Fibroblast of skin of right quadriceps (primary cell): ENCODE measurements at places on chromosomes 5 and 9.

DNA sequence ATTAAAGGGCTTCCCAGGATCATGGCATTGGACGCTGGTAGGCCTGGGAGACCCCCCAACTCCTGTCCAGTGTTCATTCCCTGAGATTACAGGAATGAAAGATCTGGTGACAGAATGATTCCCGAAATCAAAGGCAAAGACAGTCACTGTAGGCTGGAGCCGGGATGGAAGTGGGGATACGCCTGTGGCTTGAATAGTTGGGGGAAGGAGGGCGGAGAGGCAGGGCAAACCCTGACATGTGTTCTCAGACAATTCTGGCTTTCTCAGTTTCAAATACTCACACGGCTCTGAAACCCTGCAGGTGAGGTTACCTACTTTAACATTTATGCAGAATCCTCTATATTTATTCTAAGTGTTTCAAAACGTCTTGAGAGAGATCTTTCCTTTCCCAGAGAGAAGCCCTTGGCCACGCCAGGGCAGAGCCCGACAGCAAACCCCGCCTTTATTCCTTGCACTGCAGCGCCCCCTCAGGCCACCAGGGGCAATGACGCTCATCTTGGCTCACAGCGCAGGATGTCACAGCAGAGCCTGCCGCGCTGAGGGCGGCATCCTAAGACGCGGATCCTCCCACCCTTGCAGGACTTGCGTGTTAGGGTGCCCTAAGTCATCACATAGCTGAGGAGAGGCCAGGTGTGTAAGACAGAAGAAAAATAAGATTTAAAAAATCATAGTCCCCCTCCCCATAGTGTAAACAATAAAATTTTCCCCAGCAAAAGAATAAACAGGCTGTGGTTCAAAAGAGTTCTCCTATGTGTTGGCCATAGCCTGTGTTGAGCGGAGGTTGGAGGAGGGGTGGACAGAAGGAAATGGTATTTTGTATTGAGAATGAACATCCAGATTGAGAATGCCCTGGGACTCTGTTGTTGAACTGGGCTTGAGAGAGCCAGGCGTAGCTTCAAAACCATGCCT, 284.5 kb downstream of the NTRK2 start:
- DNase-seq = peak; percentile 38

DNA sequence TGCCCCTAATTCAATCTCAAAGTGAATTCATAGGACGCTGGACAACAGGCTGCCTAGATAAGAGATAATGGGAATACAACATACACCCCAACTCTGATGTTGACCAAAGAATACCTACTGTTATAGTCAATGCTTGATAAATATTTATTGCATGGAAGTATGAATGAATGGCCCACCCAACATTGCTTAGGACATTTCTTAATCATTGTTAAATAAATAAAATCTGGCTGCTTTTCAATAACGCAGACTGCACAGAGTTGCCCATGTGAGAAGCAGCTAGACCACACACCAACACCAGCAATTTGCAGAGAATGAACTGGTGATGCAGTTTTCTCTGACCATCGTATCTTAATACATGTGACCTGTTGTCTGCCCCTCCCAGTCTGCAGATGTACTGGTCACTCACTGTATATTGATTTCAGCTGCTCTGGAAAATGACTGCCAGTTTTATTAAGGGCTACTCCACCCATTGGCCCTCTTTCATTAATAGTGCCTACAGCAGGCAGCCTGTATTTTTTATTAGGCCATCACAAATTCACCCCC, 236.2 kb upstream of the WWC1 start:
- DNase-seq = no peak

DNA sequence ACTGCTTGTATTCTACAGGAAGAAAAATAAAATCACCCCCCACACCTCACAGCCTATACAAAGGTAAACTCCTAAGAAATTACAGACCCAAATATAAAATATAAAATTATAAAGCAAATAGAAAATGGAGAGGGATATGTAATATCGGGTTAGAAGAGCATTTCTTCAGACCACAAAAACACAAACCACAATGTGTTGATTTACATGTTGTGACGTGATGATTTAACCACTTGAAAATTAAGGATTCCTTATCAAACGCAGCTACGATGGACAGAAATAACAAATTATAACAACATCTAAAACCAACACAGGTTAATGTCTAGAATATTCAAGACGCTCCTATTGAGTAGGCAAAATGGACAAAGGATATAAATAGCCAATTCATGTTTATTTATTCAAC, 26.3 kb downstream of the SSBP2 start:
- DNase-seq = no peak

GRCh38 chr5:112684737-112685136, 52.9 kb upstream of the APC start:
- peak; percentile 94 for DNase-seq

GRCh38 chr9:130343445-130343918, 77.9 kb downstream of the HMCN2 start:
- no peak for DNase-seq

DNA sequence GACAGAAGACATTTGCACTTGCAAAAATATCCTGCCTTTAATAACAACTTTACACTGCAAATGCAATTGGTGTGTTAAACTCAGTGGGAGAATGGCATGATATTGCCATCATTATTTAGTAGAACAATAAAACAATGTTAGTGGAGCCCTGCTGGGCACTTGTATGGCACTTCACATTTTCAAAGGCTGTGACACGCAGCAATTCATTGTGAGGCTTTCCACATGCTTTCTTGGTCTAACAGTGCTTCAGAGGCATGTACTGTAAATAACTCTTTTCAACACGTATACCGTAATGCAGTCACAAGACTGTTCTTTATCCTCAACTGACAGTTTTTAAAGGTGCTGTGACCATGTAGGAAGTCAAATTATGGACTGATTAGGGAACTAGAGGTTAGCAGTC, 155.5 kb upstream of the EPB41L4A start:
- DNase-seq = no peak

GRCh38 chr9:73474625-73475024, 323.0 kb downstream of the ANXA1 start:
- no peak for DNase-seq

- DNase-seq = no peak
These were observed 24.2 kb downstream of the SLC1A1 start for GRCh38 chr9:4514252-4515128.

- peak; percentile 53 for DNase-seq
These were observed 88.2 kb downstream of the PALM2AKAP2 start for GRCh38 chr9:109868207-109868606.

DNA sequence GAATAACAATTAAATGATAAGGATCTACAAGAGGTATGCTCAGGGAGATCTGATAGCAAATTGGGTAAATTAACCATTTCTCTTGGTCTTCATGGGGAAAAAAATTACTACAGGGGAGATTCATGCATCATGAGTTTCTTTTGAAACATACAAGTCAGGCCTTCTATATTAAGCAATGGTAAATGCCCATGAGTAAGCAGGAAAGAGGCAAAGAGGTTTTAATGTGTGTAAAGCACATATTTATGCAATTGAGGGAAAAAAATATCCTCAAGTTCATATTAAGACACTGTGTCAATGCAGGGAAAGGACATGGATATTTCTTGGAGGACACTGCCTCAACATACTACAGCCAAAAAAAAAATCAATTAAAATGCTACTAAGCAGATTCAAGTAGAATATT, 73.4 kb upstream of the NR4A3 start:
- peak; percentile 26 for DNase-seq

DNA sequence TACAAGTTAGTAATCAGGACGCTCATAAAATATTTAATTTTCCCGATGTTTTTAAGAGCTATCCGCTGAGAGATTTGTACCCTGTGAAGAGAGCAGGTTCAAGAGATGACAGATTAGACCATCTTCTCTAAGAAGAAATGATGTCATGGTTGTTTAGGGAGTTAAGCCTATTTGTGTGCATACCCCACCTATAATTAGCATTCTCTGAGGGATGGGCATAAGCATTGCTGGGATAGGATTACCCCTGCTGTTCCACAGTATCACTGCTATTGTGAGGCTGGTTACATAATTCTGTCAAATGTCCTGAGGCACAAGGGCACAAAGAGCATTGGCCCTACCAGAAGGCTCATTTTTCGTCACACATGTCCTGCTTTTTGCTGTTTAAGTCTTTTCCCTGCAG, 687.0 kb downstream of the CETN3 start:
- DNase-seq = no peak

DNA sequence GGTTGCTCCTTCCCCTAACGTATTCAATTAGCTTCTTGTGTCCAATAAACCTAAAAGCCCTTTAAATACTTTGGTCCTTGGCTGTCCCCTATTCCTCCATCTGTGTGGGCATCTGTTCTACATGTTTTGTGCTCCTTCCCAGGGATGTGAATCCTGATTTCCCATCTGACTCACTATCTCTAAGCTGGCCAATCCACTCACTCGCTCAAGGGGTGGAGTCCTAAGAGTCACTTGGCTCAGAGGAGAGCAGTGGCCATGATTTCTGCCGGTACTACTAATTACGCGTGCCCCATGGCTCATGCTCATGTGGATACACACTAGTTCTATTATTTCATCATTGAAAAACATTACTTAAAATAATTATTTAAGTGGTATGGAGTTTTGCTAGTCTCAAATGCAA, 89.6 kb downstream of the TAF11L14 start:
- no peak for DNase-seq

GRCh38 chr9:2375114-2375513, 246.5 kb upstream of the VLDLR start:
- no peak for DNase-seq

- DNase-seq = no peak
These were observed 71.4 kb upstream of the STXBP1 start for GRCh38 chr9:127540664-127541041.

GRCh38 chr5:32280656-32281081, 32.1 kb downstream of the MTMR12 start:
- DNase-seq = no peak

DNA sequence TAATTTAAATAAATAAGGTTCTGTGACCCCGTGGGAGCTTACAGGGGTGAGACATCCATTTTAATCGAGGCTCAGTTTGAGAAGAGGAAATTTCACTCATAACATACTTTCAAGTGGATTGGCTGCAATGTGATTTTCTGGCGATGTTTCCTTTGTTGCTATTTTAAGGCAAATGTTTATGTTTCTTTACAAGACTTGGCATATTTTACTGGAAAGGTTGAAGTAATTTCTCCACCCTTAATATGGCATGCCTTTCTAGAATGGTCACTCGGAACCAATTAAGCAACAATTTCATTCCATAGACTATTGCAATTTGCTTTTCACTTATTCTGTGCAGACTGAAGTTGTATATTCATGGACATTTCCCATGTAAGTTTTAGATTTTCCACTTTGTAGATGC, 438.0 kb upstream of the WWC1 start:
- peak; percentile 91 for DNase-seq
